AML-193 (cell line): ENCODE measurements at places on chromosomes 16 and 17.

GRCh38 chr16:57532266-57532625, 4.1 kb downstream of the CCDC102A start:
- no peak for DNase-seq

DNA sequence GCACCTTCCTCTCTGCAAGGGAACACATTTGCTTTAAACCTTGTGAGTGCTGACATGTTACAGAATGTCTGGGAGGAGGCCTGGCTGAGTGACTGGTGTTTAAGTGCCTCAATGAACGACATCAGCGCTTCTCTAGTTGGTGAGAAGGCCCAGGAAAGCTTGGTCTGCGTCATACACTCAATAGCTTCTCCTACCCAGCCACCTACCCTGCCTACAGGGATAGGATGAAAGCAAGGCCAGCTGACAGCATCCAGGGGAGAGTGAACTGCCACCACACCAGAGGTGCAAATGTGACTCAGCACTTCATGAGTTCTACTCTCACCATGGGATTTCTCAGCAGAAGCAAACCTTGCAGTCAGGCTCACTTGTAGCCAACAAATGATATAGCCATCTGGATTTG, 31.7 kb upstream of the CFAP20 start:
- no peak for DNase-seq

DNA sequence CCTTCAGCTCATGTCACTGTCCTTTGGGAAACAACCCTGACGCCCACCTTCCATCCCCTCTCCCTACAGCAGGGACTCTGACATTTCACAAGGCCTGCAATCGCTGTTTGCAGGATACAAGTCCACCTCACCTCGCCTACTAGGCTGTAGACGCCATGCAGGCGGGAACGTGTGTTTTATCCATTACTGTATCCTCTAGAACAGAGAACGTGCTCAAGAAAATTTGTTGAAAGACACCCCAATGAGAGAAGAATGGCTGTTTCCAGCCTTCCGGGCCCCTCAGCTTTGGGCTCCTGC, 1.5 kb upstream of the TTYH2 start:
- DNase-seq: no peak

DNA sequence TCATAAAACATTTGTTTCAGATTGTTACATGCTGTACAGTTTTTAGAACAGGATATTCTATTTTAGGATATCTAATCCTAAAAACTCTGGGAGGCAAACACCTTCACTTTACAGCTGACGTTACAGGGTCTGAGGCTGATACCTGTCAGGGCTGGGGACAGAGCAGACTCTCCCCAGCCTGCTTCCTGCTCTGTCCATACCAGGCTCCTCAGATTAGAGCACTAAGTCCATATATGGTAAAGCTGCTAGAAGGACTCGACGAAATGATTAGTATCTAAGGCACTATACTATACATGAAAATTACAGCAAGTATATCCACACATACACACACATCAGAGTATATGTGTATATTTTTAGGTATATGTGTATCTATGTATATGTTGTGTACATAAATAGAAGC, 125.2 kb downstream of the ZFHX3 start:
- DNase-seq: no peak

- DNase-seq: no peak
Measured at GRCh38 chr16:2715966-2716885, 3.8 kb downstream of the PRSS27 start.

GRCh38 chr17:76843703-76844484, 24.3 kb upstream of the MGAT5B start:
- no peak for DNase-seq

GRCh38 chr17:60678118-60678444, 430 bp downstream of the BCAS3 start:
- DNase-seq: no peak

GRCh38 chr16:26454102-26454501, 612.6 kb upstream of the C16orf82 start:
- no peak for DNase-seq

DNA sequence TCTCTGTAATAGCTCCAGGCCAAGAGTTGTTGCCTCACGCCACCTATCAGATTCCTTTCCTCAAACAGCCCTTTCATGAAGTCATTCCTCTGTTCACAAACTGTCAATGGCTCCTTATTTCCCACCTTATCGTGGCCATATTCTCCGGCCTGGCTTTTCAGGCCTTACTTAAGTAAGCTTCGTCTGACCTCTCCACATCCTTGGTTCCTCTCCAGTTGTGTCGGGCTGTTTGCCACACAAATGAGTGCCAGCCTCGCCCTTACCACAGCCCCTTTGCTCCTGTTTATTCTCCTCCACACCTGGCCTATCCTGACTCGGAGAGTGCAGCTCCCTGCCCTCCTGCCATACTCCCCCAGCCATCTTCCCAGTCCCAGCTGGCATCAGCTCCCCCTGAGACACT, 2.0 kb downstream of the TP53I13 start:
- DNase-seq: no peak

DNA sequence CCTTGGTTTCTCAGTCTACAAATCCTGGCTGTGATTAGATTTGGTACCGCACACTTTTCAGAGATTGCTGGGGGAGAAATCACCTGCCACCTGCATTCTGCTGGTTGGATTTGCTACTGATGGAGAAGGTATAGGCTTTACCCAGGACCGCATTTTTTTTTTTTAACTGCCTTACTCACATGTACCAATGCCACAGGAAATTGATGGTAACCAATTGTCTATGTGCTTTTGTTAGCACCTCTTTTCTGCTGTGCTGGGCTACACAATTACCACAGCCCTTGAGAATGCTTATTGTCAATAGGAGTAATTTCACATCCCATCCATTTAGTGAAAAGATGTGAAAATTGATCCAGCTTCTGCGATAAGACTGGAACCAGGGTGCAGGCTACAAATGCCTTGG, 74.4 kb upstream of the TANC2 start:
- no peak for DNase-seq

- DNase-seq: no peak
Measured at GRCh38 chr17:82935966-82936767, 96.3 kb upstream of the ZNF750 start.

- peak; percentile 53 for DNase-seq
Measured at GRCh38 chr17:50640686-50641351, 6.1 kb downstream of the ABCC3 start.

DNA sequence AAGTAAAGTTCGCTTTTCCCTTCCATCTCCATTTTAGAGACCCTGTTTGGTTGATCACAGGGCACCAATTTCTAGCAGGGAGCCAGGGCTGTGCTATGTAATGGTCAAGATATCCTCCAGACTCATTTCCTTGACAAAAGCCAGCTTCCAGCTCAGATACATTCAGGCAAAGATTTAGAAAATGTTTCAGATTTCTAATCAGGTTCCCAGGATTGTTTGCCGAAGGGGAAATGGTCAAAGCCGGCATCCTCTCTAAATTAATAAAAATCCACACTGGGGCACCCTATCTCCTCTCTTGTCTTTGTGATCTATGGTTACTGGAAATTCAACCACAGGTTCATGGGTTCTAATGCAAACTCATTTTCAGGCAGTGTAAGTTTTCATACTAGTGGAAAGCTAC, 686.8 kb upstream of the KIF2B start:
- no peak for DNase-seq

DNA sequence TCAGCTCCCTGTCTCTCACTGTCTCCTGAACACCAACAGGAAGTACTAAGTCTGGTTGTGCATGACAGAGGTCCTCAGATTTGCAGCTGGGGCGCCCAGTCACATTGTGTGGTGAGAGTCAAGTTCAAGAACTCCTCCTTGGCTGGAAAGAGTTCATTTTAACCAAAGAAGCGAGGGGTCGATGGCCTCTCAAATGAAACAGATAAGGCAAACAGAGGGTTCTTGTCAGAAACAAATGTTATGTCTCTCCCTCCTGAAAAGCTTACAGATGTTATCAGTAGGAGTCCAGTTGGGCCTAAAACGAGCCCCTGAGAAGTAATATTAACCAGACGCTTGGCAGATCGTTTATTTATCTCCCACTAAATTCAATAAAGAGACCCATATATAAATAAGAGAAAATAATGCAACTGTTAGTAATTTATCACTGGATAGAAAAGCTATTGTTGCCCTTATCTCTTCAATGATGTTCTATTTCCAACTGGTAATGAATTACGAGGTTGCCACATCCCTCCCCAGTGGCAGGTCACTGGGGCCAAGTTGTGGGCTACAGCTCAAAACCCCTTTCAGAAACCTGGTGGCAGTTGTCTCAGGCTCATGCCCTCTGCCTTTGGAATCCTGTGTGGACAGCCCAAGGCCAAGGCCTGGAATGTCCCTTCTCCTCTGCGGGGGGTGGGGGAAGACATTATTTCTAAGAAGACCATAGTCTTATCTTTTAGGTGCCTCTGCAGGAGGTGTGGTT, 307.5 kb upstream of the DYNLRB2 start:
- no peak for DNase-seq
